Astrocyte of the spinal cord (primary cell): ENCODE measurements at places on chromosomes 6 and 20.

DNA sequence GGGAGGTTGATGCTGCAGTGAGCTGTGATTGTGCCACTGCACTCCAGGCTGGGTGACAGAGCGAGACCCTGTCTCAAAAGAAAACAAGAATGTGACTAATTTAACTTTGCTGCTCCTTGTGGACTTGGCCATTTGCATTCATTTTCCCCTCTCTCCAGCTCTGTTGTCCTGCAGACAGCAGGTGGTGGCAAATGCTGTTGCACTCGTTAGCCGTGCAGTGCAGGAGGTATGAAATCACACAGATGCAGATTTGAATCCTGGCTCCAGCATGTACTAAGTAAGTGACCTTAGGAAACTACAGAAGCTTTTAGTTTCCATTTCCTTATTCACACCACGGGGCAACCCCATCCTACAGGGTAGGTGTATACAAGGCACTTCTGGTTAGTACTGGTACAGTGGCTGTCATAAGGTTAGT, 9.6 kb upstream of the BEND3 start:
- DNase-seq: no peak

DNA sequence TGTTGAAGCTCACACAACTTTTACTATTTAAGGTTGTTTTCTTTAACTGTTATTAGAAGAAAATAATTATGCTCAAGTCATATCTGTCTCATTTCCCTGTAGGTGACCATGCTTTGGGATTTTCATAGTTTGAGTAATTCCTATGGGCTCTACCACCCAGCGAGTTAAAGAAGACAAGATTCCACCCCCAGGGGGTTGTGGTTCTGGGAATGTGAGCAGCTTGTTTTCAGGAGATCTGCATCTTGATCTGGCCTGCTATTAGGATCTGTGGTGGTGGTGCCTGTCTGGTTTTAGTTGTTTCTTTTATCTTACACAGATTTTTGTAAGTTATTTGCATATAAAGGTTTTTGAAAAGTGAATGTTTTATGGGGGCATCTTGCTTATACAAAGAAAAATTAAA, 20.2 kb upstream of the REV3L start:
- peak; percentile 70 for DNase-seq

DNA sequence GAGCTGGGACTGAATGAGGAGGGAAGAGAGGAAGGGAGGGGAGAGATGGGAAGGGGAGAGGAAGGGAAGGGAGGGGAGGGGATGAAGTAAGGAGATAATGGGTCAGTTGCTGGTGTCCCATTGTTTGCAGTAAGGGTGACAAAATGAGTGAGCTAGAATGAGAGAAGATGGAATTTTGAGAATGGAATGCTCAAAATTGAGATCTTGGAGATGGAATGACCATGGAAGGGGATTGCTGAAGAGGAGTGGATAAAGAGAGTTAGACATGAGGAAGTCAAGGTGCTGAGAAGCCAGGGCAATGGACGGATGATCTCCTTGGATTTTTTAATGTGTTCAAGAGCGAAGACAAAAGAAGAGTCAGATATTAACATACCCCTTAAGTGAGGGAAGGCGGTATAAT, 80.5 kb upstream of the SSTR4 start:
- DNase-seq: no peak

- no peak for DNase-seq
Observed at GRCh38 chr6:3999800-4000661, 78.9 kb downstream of the FAM217A start.

- DNase-seq: peak; percentile 6
Observed at GRCh38 chr6:70210462-70210861, 92.4 kb downstream of the COL9A1 start.

DNA sequence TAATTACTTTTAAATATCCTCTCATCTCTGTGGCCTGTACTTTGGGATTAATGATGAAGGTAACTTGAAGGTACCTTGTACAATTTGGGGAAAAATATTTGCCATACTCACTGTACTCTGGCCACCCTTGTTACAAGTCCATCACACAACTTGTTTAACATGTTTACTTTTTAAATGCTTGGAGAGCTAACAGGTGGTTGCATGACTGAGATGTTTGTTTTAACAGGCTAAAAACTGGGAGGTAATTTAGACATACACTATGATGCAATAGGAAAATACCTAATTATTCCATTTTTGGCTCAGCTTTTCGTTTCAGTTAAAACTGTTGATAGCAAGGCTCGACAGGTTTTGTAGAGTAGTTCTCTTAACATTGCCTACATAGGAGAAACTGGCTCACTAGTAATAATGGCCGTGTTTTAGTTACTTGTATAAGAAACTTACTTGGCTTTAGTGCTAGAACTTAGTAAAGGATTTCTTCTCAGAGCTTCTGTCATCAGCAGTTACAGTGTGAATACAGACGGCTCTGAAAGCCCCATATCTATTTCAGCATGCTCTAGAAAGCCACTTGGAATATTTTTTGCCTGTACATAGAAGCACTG, 489.8 kb upstream of the SOX4 start:
- no peak for DNase-seq

DNA sequence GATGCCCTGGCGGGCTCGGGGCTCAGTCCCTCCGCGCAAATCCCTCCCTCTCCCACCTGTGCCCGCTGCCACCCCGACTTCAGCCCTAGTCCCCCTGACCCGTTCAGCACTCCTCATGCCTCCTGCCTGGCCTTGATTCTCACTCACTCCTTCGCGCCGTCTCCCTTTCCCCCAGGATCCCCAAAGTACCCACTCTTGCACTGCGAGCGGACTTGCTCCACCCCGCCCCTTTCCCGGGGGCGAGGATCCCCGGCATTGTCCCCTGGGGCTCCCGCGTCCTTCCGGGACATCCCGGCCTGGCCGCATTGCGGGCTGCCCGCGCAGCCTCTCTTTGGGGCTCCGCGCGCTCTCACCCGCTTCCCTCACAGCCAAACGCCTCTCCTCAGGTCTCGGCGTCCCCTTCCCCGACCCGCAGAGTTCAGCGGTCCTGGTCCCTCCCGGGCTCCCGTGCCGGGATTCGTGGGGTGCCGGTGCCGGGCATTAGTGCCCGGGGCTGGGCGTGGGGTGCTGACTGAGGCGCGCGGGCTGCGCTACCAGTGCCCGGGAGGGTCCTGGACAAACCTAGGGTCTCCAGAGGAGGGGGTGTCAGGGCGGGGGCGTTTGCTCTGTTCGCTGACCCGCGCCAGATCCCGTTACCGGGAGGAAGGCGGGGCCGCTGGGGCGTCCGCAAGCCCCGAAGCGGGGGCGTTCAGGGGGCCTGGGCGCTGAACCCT, 45.5 kb upstream of the SUPT3H start:
- DNase-seq: no peak
